Mesothelial cell of epicardium (in vitro differentiated cells): ENCODE measurements at places on chromosomes 1 and 21. TPM values are rescaled to one million over a fixed set of nuclear protein-coding genes. Genes with fewer than 3 reads are reported as not detected.

The SMCP gene
- total RNA-seq = not detected in 3 replicates

The RBP7 gene
- total RNA-seq = 1.3 to 2.3 TPM (median 2.2 TPM) in 3 replicates

The PTPN22 gene
- total RNA-seq = 0.11 TPM in 1 of 3 replicates, not detected in the others

The NHLH2 gene
- 1.6 to 2.0 TPM (median 1.9 TPM) in 3 replicates for total RNA-seq

The AIRE gene
- 0.13 to 0.23 TPM (median 0.18 TPM) in 3 replicates for total RNA-seq

The CFAP74 gene
- total RNA-seq = 0.16 to 0.42 TPM (median 0.18 TPM) in 3 replicates

The CLEC20A gene
- total RNA-seq = not detected in 3 replicates

The ATP1A4 gene
- total RNA-seq = 0.29 to 0.38 TPM (median 0.33 TPM) in 3 replicates

The TSEN15 gene
- total RNA-seq = 28.7 to 32.8 TPM (median 31.4 TPM) in 3 replicates

The FNDC5 gene
- 162 to 165 TPM (median 164 TPM) in 3 replicates for total RNA-seq

The LAMC1 gene
- 164 to 170 TPM (median 168 TPM) in 3 replicates for total RNA-seq

The F3 gene
- 23.9 to 28.8 TPM (median 25.2 TPM) in 3 replicates for total RNA-seq

The EVA1C gene
- total RNA-seq = 2.1 to 3.8 TPM (median 3.1 TPM) in 3 replicates

The LRRC38 gene
- not detected in 3 replicates for total RNA-seq

The AADACL4 gene
- total RNA-seq = 0.31 to 0.36 TPM (median 0.31 TPM) in 3 replicates

The PARK7 gene
- total RNA-seq = 187 to 207 TPM (median 200 TPM) in 3 replicates

The SLC1A7 gene
- total RNA-seq = 0.09 TPM in 1 of 3 replicates, not detected in the others

The OVAAL gene
- not detected in 3 replicates for total RNA-seq

The IGSF3 gene
- total RNA-seq = 59.2 to 60.1 TPM (median 59.4 TPM) in 3 replicates

The GPATCH3 gene
- 19.5 to 23.5 TPM (median 19.8 TPM) in 3 replicates for total RNA-seq

The FCGR1A gene
- total RNA-seq = not detected in 3 replicates

The RIPPLY3 gene
- total RNA-seq = 0.22 to 0.54 TPM (median 0.38 TPM) in 3 replicates

The APOBEC4 gene
- total RNA-seq = not detected in 3 replicates

The CCDC30 gene
- total RNA-seq = 5.1 to 7.5 TPM (median 5.8 TPM) in 3 replicates

The CHI3L1 gene
- total RNA-seq = 0.13 to 0.32 TPM (median 0.22 TPM) in 3 replicates

The TACSTD2 gene
- 22.7 to 25.3 TPM (median 25.0 TPM) in 3 replicates for total RNA-seq

The GUCA2B gene
- not detected in 3 replicates for total RNA-seq
